ENCODE measurements at places on chromosomes 7 and 10.

- DNase-seq, result no peak
These were observed 80.5 kb upstream of the INSYN2A start for GRCh38 chr10:127276794-127277462.

DNA sequence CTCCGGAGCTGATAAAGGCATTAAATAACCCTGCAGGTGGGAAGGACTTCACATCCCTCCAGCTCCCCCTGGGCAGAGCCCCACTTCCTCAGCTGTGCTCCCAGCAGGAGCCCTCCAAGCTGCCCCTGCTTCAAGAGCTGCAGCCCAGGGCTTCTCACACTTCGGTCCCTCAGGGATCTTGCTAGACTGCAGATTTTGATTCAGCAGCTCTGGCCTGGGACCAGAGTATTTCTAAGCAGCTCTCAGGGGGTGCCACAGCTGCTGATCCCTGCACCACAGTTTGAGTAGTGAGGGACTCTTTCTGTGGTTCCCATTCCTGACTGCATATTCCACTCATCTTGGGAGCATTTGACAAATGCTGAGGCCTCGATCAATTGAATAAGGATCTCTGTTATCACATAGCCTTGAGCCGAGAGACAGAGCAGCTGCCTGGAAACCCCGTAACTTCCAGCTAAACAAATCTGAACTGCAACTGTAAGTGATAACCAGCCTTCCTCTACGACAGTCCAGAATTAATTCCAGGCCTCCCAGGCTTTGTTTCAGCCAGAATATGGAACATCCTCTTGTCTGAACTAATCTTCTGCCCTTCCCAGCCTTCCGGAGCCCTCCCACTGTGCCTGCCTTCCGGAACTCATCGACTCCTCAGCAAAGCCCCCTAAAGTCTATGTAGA is 161.4 kb downstream of the CCDC3 start:
- no peak for DNase-seq

GRCh38 chr10:14020037-14020664 is 310.6 kb downstream of the FRMD4A start:
- DNase-seq, result no peak

GRCh38 chr7:126185959-126186580 is 1066.7 kb downstream of the GRM8 start:
- no peak for DNase-seq

DNA sequence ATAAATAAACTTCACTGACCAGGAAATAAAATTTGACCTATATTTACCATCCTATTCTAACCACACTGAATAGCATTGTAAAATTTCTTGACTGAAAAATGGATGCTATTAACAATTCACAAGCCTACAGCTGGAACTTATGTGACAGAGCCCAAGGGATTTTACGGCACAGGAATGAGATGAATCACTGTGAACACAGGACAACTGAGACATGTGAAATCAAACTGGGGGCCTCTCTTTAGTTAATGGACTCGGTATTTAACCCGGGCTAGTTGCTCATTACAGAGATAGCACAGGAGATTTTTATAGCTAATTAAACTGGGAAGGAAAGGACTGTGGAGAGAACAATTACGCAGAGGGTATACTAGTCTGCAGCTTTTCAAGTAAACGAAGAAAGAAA is 100.6 kb downstream of the MICU1 start:
- DNase-seq, result peak; percentile 76

- no peak for DNase-seq
These were observed 143.8 kb downstream of the TEX36 start for GRCh38 chr10:125538947-125539731.

DNA sequence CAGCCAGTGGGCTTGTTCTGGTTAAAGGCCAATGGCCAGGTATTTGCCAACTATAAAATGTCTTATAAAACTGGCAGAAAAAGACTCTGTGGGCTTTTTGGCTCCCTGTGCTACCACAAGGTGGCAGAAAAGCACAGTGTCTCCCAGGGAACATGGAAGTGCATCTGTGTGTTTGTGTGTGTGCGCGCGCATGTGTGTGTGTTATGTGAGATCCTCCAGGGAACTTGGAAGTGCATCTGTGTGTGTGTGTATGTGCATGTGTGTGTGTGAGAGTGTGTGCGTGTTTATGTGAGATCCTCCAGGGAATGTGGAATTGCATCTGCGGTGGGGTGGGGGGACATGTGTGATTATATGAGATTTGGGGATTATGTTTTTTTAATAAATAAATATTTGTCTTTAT is 30.2 kb upstream of the ABI1 start:
- DNase-seq, result peak; percentile 29

DNA sequence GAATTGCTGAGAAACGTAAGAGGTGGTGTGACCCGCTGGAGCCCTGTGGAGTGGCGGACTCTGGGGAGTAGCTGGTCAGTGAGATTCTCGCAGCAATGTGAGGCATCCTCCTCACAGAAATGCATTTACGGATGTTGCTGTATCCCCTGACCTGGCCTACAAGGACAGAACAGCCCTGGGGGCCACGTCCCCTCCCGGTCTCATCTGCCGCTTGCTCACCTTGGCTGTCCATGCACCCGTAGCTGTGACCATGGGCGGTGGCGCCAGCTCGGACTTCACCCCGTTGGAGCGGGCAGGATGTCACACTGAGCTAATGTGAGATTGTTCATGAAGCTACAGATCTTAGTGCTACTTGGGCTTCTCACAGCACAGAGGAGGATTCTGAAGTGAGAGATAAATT is 193.8 kb downstream of the EBF3 start:
- no peak for DNase-seq

DNA sequence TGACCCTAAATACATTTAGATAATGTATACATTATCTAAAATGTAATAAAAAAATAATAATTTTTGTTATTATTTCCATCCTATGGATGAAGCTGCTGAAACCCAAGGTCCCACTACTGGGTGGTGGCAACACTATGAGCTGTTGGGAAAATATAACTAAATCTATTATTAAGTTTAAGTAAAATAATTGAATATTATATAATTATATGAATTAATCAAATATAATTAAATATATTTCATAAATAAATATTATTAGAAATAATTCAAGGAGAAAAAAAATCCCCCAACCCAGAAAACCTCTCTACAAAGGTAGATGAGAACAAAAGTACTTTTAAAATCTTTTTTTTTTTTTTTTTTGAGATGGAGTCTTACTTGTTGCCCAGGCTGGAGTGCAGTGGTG is 7.9 kb downstream of the PRSS58 start:
- no peak for DNase-seq

- DNase-seq, result peak; percentile 9
These were observed 9.4 kb upstream of the CRTAC1 start for GRCh38 chr10:98039690-98040381.

DNA sequence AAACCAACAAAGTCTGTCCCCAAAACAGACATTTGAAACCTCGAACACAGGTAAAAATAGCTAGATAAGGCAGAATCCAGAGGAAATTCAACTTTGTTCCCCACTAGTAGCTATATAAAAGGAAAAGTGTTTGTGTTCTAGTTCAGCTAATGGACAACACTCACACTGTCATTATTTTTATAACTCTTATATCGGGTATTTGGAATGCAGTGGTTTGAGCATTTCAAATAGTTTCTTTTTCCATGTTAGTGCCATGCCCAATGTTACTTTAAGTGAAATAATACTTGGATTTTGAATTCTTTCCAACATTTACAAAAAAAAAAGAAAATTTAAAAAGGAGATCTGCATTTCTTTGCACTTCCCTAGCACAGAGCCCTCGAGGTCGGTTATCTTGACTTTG is 213.6 kb downstream of the DOCK4 start:
- no peak for DNase-seq

DNA sequence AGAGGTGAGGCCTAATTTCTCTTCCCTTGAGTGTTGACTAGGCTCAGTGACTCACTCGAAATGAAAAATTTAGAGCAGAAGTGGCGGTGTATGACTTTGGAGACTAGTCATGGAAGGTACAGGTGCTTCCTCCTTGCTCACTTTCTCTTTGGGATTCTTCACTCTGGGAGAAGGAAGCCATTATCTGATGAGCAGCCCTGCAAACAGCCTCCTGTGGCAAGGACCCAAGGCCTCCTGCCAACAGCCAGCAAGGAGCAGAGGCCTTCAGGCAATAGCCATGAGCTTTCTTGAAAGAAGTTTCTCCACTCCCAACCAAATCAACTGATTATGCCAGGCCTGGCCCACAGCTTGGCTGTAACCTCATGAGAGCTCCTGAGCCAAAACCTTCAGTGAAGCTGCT is 369.6 kb upstream of the VWC2 start:
- no peak for DNase-seq

DNA sequence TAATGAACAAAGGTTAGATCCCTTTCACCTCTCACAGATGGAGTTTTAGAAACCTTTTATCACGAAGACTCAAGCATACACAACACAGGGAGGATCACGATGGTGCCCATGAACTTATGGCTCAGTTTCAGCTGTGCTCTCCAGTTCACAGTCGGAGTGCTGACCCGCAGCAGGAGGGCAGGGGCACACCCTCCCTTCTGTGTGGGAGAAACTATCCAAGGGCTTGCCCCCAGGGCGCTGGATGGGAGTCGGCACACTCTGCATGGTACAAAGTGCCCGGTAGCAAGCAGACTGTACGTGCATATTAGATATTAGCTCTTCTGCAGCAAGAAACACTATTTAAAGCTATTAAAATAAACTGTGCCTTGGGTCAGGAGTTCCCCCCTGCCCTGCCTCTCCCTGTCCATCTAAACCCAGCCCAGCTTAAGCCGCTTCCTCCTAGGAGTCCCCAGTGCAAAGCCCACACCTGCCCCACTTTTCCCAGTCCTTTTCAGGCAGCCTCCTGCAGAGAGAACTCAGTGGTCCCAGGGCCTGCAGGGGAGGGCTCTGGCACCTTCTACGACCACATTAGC is 76.5 kb downstream of the CHST15 start:
- DNase-seq, result no peak

DNA sequence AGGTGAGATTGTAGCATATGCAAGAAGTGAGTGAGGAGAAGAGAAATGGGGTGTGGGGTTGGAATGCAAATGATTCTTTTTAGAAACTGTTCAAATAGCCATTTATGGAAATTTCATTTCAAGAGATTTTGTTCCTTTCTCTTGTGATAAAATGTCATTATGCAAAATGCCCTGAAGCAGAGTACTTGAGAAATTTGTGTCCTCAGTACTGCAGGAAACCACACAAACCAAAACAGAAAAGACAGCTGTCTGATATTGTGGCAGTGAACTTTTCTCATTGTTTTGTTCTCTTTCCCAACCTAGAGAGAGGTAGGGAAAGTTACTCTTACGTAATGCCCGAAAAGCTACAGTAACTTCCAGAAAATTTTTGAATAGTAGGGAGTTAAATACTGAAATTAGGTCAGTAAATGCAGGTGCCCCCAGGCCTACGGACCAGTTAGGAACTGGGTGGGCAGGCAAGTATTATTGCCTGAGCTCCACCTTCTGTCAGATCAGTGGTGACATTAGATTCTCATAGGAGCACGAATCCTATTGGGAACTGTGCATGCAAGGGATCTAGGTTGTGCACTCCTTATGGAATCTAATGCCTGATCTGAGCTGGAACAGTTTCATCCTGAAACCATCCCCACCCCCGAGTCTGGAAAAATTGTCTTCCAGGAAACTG is 34.0 kb downstream of the DLD start:
- DNase-seq, result no peak

DNA sequence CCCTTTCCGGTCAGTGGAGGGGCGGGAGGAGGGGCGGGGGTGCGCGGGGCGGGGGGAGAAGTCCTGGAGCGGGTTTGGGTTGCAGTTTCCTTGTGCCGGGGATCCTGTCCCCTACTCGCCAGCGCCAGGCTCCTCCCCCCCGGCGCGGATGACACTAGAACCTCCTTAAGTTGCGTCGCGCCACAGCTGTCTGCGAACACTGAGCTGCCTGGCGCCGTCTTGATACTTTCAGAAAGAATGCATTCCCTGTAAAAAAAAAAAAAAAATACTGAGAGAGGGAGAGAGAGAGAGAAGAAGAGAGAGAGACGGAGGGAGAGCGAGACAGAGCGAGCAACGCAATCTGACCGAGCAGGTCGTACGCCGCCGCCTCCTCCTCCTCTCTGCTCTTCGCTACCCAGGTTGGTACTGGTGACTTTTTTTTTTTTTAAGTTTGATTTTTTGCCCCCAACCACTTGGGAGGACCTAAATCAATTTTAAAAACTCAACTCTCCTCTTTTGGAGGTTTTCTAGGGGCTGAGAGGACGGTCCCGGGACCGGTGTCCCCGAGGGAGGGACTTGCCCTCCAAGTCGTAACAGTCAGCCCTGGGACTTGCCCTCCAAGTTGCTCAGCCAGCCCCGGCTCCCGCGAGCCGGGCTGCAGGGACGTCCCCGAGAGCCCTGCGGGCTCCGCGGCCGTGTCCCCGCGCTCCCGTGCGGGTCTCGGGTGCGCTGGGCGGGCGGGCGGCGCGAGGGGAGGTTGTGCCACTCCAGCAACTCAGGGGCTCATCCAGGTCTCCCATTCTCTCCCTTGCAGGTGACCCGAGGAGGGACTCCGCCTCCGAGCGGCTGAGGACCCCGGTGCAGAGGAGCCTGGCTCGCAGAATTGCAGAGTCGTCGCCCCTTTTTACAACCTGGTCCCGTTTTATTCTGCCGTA is at the start of gene GATA3:
TSS of gene GATA3 (plus strand) at position 195 of the 914 bp plus-strand sequence. CDS start 968 bp downstream, outside the sequence.
- DNase-seq, result no peak

DNA sequence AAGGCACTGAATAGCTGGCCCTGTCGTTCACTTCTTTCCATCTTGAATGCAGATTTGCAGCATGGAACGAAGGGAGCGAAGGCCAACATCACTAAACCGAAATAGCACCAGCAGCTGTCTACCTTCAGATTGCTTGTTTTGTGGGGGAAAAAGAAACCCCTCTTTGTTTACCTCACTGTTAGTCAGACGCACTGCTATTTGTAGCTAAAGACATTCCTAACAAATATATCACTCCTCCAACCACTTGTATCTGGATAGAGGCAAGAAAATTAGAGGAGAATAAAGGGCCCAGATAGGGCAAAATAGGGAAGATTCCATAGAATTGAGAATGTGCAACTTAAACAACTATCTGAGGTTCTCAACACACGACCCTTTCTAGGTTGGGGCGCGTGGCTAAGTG is 26.5 kb downstream of the ANK3 start:
- no peak for DNase-seq

- no peak for DNase-seq
These were observed 432 bp upstream of the CAMK2B start for GRCh38 chr7:44325811-44326241.

DNA sequence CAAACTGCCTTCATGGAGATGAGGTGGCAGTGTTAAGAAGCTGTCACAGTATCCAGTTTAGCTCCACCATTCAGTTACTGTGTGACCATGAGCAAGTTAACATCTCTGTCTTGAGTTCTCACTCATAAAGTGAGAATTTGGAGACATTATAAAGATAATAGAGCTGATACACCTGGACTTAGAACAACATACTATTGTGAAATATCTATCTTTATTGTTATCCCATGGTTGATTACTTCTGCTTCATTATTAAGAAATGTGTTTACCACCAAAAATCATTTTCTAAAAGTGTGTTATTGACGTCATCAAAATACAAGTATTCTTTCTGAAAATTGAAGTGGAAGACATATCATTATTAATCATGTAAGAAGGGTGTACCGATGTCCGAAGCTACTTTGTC is 166.9 kb downstream of the SEMA3A start:
- DNase-seq, result no peak

GRCh38 chr10:106182542-106182941 is 982.0 kb downstream of the SORCS1 start:
- DNase-seq, result no peak
